Stomach (tissue), 19 donors: ENCODE measurements at places on chromosomes 3 and 15.
A peak's percentile ranks its signal among the peaks of the same experiment; 100 is the strongest.

GRCh38 chr15:38961456-38961855 is 396.8 kb upstream of the RASGRP1 start:
- DNase-seq: no peak

DNA sequence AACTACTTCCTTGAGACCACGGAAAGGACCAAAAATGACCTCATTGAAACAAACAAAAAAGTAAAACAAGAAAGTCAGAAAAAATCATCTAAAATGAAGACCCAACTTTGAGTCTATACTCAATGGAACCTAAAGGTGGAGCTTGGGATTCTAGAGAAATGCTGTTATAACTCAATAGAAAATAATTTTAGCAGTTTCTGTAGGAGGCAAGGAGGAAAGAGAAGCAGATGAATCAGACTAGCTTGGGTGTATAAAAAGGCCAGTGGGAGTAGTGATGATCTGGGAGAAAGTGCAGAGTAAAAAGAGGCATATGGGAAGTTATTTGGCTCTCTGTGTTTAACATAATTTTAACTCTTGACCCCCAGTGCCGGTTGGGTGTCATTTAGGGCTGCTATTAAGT is 94.4 kb downstream of the TMCO5A start:
- DNase-seq: no peak

- DNase-seq: no peak
Observed at GRCh38 chr3:185984203-185984602, 46.4 kb upstream of the TRA2B start.

- no peak for DNase-seq
Observed at GRCh38 chr3:158520433-158520832, 50.6 kb upstream of the MLF1 start.

GRCh38 chr3:136937851-136938250 is 19.9 kb upstream of the IL20RB start:
- DNase-seq: no peak

- DNase-seq: no peak
Observed at GRCh38 chr15:46300716-46301115, 665.9 kb downstream of the SQOR start.

DNA sequence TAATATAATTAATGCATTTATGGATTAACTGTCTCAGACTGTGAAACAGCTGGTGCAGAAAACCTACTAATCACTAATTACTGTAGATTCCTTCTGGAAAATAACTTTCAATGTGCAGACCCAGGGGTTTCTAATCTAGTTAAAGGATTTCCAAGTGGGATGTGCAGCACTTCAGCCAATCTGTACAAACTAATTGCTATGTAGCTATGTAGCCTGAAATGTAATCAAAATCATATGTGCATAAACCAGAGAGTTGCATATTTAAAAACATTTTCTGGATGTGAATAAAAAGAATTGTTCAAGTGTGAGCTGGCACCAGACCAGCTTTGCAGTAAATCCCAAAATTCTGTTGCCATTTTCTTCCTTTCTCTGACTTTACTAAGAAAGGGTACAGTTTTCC is 127.5 kb upstream of the CD96 start:
- peak; percentile 6 for DNase-seq

GRCh38 chr3:124227150-124227630 is 235.3 kb upstream of the ROPN1 start:
- no peak for DNase-seq

- no peak for DNase-seq
Observed at GRCh38 chr3:180704532-180704931, 25.2 kb upstream of the CCDC39 start.

DNA sequence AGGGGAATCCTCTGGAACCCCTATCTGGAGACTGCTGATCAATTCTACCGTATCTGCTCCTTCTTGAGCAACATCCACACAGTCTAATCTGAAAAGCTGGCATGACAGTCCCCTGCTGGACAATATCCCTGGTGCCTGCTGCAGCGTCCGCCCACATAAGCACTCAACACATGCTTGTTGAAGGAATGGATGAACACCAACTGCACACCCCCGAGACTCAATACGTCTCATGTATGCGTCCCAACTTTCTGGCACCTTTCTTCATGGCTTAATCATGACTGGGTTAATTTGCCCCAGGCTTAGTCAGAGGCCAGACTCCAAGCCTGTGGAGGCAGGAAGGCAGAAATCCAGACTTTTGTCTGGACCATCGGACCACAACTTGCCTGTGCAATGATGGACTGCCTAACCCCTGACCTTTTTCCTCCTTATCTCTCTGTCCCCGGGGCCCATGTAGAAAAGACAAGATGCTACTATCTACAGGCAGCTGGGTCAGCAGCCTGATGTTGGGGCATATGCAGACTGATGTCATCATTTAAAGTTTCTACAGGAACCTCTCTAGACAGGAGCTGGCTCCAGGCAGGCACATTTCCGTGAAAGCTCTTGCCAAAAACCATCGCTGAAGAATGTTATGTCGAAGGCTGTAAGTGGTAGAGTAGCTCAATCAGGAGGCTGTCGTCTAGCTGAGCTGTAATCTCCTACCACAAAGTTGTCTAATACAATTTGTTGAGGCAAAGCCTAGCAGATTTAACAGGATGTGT is 114.1 kb upstream of the TPM1 start:
- peak; percentile 64 for DNase-seq

- DNase-seq: no peak
Observed at GRCh38 chr3:69941439-69942176, 57.9 kb upstream of the SAMMSON start.

- DNase-seq: peak; percentile 69
Observed at GRCh38 chr15:80695911-80696661, 976 bp downstream of the ABHD17C start.

- DNase-seq: peak; percentile 53
Observed at GRCh38 chr3:196666001-196666867, 26.7 kb downstream of the NRROS start.

DNA sequence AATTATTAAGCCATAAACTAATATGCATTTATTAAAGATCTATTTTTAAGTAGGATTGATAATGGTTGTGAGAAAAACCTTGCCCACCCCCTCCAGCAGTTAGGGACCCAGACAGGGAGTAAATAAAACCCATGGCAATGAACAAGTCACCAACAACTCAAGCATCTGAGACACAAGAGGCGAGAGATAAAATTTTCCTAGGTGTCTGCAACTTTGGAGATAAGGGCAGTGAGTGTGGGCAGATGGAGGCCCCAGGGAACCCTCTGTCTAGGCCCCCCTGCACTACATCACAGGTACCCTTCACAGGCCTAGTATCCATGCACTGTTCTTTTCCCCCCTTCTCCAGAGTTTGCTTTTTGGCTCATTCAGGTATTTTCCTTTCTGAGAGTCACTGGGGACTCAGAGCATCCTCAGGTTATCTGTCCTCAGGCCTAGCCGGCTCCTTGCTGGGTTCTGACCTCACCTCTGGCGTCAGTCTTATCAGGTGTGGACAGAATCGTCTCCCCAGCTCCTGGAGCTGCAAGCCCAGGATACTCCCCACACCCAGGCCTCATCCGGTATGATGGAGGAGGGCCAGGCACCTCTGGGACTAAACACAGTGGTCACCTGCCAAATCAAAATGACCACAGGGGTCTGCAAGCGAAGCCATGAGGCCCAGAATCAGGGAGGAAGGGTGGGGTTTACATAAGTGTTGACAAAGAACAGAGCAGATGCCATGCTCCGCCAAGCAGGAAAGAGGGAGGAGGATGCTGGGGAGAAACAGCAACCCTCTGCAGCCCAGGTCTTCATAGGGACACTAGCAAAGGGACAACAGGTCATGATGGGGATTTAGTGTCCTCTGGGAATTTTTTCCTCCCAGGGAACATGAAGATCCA is 50.4 kb downstream of the CCNL1 start:
- no peak for DNase-seq

DNA sequence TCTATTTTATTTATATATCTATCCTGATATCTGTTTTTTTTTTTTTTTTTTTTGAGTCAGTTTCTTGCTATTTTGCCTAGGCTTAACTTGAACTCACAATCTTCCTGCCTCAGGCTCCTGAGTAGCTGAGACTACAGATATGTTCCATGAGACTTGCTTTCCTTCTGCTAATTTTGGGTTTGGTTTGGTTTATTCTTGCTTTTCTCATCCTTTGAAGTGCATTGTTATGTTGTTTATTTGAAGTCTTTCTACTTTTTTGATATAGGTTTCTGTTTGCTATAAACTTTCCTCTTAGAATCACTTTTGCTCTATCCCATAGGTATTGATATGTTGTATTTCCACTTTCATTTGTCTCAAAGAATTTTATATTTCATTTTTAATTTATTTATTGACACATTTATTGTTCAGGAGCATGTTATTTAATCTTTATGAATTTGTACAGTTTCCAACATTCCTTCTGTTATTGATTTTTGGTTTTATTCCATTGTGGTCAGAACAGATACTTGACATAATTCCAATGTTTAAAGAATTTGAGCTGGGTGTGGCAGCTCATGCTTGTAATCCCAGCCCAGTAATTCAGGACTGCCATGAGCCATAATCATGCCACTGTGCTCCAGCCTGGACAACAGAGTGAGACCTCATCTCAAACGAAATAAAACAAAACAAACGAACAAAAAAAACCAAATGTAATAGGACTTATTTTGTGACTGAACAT is 62.3 kb upstream of the PLSCR4 start:
- no peak for DNase-seq

DNA sequence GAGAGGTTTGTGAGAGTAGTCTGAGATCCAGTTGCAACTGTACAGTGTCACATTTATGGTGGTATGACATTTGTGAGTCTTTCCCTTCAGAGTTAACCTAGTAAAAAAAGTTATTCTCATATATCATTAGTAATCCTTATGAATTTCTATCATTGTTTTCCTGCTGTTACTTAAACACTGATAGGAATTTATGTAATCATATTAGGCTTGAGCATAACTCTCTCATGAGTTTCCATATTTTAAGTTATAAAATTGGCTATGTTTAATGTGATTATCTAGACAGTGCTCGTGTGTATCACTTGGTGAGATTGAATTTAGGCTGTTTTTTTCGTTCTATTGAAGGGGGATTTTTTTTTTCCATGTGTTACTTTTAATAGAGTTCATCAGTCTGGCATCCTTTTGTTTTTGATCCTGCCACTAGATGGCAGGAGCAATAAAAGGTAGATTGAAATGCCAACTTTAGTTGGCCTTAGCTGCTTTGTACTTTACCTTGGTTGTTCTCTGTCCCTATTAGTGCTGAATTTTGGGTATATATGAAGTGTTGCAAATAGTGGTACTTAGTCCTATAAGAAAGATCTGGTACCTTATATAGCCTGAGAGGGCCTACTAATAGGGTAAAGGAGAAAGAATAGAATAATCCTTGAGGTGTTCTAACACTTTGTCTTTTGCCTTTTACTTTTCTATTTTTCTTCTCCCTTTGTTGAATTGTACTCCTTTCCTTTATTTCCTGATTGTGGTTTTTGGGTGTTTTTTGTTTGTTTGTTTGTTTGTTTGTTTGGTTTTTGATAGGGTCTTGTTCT is 17.9 kb downstream of the STT3B start:
- DNase-seq: no peak

DNA sequence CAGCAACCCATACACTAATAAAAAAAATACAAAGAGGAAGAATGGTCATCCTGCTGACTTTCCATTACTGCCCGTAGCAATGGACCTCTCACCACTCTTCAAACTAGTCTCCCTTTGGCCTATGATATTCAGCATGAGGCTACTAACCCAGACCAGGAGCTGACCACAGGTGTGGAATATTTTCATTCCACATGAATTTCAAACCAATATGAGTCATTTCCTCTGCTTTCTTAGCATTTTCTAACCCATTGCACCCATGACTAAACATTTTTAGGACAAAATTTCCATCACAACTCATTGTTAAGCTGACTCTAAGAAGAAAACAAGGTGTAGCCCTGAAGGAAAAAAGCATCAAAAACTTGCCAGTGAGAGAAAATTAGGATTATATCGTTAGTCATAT is 34.0 kb upstream of the ZPLD1 start:
- DNase-seq: no peak

GRCh38 chr3:40404591-40405198 is 17.7 kb downstream of the ENTPD3 start:
- no peak for DNase-seq

DNA sequence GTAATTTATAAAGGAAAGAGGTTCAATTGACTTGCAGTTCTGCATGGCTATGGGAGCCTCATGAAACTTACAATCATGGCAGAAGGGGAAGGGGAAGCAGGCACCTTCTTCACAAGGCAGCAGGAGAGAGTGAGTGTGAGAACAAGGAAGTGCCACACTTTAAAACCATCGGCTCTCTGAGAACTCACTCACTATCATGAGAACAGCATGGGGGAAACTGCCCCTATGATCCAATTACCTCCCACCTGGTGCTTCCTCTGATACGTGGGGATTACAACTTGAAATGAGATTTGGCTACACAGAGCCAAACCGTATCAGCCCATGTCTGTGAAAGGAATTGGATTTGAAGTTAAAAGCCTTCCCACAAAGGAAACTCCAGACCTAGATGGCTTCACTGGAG is 39.1 kb downstream of the TKT start:
- DNase-seq: no peak

- DNase-seq: peak; percentile 66
Observed at GRCh38 chr15:52780172-52780980, 9.8 kb downstream of the ONECUT1 start.

- DNase-seq: no peak
Observed at GRCh38 chr3:2976212-2976611, 134.0 kb downstream of the IL5RA start.

DNA sequence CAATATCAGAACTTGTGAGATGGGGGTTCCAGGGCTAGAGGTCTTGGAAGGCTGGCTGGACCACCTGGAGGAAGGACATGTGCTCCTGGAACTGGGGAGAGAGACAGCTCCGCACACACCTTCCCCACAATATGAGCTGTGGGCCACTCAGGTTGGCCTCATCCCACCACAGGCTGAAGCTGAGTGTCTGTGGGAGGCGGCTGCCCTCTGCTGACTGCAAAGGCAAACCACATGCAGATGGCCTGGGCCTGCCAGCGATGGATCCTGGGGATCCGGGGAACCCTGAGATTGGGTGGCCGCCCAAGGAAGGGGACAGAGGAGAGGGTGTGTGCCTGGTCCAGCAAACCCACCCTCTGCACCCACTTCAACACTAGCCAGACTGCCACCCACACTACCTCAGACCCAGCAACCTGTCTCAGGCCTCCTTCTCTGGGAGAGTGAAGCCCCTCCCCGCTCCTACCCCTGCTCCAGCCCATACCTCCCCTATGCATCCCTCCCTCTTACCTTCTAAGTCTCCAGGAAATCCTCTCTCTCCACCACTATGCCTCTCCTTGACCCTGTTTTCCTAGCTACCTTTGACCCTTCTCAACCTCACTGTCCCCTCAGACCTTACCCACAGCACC is 44.8 kb downstream of the CYP11A1 start:
- peak; percentile 59 for DNase-seq

- DNase-seq: no peak
Observed at GRCh38 chr3:62363275-62363674, 10.1 kb downstream of the FEZF2 start.
